ENCODE measurements at places on chromosomes 7 and 10.

DNA sequence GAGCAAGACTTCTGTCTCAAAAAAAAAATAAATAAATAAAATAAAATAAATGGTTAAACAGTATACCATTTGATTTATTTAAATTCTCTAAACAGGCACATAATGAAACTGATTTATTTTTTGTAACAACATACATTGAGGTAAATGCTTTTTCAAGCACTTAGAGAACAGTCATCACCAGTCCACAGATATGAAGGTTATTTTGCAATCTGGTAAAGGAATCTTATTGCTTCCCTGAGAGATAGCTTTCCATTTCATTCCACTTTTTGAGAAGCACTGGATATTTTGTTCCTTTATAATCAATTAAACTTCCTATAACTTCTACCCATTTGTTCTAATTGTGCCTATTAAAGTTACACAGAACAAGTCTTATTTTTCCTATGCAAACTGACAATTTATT lies 5.2 kb downstream of the CEP55 start:
- DNase-seq, result no peak

- DNase-seq, result no peak
These were observed 116.5 kb downstream of the ZNF438 start for GRCh38 chr10:30915146-30915545.

GRCh38 chr10:112991888-112992491 lies 41.9 kb downstream of the TCF7L2 start:
- no peak for DNase-seq

GRCh38 chr10:109517748-109518147 lies 405.6 kb downstream of the XPNPEP1 start:
- DNase-seq, result no peak

DNA sequence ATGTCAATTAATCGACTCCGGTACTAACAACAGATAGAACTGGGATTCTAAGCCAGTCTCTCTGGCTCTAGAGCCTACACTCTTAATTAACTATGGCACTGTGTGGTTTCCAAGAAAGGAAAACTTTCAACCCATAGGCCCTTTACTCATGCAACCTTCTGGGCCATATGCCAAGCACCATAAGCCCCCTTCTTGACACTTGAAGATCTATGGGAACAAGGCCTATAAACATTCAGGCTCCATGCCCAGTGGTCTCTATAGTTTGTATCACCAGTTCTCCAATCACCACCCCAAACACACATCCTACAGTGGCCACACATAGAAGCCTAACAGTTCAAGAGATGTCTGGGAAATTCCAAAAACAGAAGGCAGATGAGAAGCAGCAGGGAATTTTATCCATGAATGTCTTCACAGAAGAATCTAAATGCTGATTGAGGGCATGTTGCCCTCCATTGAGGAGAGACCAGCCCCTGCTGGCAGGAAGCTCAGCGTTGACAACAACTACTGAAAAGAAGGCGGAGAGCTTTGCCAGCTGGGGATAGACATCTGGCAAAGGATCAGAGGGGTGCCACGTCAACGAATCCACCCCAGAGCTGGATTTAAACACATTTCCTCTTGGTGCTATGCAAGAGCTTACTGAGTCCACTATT lies 64.4 kb downstream of the GRM3 start:
- DNase-seq, result no peak

DNA sequence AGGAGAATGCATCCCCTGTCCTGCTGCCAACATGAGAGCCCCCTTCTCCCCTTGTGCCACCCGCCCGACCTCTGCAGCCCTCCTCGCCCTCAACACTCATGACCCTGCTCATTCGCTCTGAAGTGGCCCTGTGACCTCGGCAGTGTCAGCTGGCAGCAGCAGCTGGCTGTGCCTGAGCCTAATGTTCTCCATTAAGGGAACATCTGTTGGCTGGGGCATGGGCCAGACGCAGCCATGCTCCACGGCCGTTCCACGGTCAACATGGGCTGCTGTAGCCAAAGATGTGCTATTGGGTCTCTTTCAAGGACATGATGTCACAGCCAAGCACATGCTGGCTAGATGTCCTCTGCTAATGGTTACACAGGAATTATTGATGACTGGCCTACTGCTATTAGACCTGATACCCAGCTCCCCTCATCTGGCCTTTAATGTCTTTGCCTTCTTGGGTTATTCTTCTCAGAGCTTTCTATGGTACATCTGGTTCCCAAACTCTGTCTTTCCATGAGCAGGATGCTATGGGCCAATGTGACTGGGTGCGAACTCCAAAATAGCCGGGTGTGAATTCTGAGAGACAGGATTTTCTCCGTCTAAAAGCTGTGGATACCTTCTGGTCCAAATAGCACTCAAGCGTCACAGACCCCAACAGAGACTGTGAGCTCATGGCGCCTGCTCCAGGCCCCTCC lies 22.4 kb downstream of the ADCYAP1R1 start:
- no peak for DNase-seq

DNA sequence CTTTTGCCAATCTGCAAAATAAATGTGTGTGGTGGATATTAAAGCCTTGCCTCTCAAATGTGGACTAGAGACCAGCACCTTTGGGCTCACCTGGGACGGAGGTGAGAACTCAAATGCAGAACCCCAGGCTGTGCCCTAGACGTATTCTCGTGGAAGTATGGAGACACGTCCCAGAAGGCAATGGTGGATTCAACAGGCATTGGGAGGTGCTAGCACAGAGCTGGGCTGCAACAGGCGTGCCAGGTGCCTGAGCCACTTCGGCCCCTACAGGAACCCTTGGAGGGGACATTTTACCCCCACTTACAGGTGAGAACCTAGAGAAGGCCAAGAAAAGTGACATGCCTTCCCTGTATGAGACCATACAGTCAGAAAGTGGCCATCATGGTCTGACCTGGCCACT lies 12.2 kb downstream of the DDX56 start:
- no peak for DNase-seq

DNA sequence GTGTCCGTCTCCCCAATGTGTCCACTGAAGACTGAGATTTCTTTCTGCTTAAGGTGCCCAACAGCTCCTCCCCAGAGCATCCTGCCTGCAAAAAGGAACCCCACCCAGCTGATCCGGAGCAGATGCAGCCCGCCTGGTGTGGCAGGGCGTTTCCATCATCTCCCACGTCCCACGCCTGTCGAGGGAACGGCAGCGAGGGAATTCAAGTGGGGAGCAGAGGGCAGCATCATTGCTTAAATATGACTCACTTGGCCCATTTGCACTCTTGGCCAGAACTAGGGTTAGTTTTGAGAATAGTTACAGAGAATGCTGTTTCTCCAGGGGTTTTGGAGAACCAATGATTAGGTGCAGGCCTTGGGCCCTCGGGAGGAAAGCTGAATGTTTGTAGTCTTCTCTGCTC lies 20.8 kb downstream of the VWA2 start:
- DNase-seq, result no peak

DNA sequence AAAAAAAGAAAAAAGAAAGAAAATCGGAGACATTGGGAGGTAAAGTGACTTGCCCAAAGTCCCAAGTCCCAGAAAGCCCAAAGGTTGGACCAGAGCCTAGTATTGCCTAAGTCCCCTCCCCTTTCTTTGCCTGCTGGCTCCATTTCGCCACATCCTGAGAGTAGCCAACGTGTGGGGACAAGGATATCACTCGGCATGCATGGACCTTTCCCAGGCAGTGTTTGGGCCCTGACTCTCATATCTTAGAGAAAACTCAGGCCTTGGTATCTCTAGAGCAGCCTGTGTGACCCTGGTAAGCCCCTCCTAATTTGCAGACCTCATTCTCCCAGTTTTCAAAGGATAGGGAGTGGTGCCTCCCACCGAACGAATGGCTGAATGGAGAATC lies 294.2 kb upstream of the ZMIZ1 start:
- DNase-seq, result no peak
